Neuronal stem cell (in vitro differentiated cells): ENCODE measurements at places on chromosomes 12 and 14.

DNA sequence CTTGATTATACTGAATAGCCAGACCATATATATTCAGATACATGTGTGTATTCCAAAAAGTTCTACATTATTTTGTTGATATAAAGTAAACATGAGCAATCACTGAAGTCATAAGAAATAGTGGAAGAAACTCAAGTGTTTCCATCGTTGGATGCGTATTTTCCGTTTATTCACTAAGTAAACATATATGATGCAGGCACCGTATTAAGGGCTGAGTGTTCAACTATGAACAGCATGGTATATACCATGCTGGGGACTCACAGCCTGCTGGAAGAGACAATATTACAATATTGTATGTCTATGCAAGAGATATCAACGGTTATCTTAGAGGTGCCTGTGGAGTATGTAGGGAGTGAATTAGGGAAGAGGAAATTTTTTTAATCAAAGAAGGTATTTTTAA lies 1.2 kb downstream of the PYROXD1 start:
- DNase-seq = no peak

DNA sequence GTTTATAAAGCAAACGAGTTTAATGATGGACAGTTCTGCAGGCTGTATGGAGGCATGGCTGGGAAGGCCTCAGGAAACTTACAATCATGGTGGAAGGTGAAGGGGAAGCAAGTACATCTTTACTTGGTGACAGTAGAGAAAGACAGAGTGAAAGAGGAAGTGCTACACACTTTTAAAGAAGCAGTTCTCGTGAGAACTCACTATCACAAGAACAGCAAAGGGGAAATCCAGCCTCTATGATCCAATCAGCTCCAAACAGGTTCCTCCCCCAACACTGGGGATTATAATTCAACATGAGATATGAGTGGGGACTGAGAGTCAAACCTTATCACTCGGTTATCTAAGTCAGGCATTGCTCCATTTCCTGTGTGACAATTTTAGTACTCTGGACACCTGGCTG lies 189.9 kb upstream of the CNTN1 start:
- DNase-seq = no peak

- no peak for DNase-seq
Observed at GRCh38 chr14:69841656-69842055, 37.6 kb upstream of the SMOC1 start.

GRCh38 chr14:96095581-96096476 lies 56.7 kb downstream of the C14orf132 start:
- DNase-seq = no peak

GRCh38 chr14:65783576-65783975 lies 371.0 kb downstream of the FUT8 start:
- DNase-seq = no peak

DNA sequence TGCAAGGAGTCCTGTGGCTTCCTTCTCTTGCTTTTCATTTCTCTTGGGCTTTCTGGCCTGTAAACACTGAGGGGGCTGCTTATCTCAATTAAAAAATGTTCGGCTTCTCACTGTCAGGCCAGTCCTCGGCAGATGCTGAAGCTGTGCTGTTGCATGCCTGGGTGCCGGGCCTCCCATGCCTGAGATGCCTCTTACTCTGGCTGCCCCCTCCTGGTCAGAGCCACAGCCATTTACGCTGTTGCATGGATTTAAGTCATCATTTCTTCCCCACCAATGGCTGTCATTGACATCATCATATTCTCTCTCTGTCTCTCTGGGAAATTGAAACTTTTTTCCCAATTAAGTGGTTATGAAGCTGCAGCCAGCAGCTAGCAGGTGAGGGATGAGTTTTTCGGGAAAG lies 53.7 kb downstream of the FOXN4 start:
- DNase-seq = no peak

GRCh38 chr12:47038270-47038748 lies 41.1 kb upstream of the PCED1B start:
- no peak for DNase-seq

DNA sequence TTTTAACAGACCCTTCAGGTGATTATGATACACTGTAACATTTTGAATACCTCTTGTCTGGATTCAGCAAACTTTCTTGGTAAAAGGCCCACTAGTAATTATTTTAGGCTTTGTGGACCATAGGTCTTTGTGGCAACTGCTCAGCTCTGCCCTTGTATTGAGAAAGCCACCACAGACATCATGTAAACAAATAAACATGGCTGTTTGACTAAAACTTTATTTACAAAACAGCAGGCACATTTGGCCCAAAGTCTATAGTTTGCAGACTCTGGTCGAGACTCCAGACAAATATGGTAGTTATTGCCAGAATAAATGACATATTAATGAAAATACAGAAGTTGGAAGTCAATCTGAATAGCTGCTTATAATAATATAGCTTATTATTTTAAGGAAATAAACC lies 18.2 kb downstream of the NAA30 start:
- no peak for DNase-seq

DNA sequence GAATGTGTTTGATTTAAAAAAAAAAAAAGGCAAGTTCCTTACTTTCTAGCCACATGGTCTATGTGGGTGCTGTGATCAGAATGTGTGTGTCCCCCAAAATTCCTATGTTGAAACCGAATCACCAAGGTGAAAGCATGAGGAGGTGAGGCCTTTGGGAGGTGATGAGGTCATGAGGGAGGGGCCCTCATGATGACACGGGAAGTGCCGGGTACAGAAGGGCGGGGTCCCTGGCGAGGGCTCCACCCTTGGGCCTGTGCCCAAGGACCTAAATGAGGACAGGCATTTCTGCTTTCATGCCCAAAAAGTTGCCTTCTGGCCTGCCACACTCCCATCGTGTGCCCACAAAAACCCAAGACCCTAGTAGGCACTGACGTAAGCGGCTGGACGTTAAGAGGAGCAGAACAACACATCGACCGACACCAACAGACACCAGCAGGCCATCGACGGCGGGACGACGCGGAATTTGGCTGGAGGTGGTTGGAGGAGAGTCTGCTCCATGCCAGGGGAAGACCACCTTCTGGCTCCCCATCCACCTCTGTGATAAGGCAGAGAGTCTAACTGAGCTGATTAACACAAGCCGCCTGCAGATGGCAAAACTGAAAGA lies 211.8 kb downstream of the FOXN3 start:
- DNase-seq = no peak
